ENCODE measurements at places on chromosomes 16 and 17.

DNA sequence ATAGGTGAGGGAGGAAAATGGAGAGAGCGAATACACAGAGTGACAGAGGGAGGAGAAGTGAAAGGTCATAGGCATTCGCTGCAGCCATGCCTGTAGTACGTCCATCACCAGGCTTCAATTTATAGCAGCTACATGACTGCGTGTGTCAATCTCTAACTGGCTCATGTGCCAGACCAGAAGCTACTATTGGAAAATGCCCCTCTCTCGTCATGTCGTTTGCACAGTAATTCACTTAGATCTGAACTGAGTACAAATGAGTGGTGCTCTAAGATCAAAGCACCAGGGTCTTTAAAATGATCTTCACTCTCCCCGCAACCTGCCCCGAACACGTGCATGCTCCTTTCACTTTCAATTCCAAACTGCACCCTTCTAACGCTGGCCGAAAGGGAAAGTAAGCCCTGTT, 51.3 kb downstream of the ADCY9 start:
- no peaks in the 10 kb centered on the region for H3K36me3 ChIP-seq
- H3K4me1 ChIP-seq, result peaks cover 47% of the 10 kb centered on the region
- H3K27me3 ChIP-seq, result no peaks in the 10 kb centered on the region
- H3K4me3 ChIP-seq, result no peak overlapping the region
- no peak for DNase-seq
- no peak overlapping the region for H3K27ac ChIP-seq

DNA sequence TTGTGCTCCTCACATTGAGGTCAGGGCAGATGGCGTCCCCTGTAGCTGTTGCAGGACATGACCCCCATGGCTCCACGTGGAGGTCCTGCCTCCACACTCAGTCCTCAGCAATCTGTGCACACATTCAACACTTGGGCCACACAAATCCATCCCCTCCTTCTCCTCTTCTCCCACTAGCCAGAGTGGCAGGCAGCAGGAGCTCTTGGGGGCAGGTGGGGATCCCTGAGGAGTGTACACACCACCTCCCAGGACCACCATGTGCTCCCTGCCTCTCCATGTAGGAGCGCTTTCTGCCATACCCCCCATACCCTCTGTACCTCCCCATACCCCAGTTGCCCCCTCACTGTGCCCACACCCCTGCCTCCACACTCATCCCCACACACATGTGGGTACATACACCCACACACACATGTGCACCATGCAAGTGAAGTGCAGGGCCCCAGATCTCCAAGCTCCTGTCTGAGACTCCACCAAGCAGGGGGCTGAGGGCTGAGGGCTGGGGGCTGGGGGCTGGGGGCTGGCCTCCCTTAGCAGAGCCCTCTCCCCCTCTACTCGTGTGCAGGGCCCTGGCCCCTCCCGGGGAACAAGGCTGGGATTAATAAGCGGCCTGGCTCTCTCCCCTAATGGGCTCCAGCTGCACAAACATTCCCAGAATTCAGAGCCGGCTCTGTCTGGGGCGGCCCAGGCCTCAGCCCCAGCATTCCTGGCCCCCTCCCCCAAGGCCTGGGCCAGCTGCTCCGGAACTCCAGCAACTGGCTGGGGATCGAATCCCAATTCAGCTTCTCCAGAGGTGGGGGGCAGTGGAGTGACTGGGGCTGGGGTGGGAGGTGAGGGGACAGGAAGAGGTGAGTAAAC, 48.2 kb upstream of the MEIOC start:
- no peak overlapping the region for H3K4me3 ChIP-seq
- no peak overlapping the region for H3K27ac ChIP-seq
- peak; percentile 20 for DNase-seq
- no peaks in the 10 kb centered on the region for H3K36me3 ChIP-seq
- H3K27me3 ChIP-seq, result peaks cover 15% of the 10 kb centered on the region
- peaks cover 29% of the 10 kb centered on the region for H3K4me1 ChIP-seq

- peaks cover 19% of the 10 kb centered on the region for H3K4me1 ChIP-seq
- no peak overlapping the region for H3K27ac ChIP-seq
- peak overlapping the region; percentile 25 for H3K4me3 ChIP-seq
- peak; percentile 77 for DNase-seq
- no peaks in the 10 kb centered on the region for H3K27me3 ChIP-seq
- H3K36me3 ChIP-seq, result no peaks in the 10 kb centered on the region
These were observed 84.6 kb downstream of the NT5M start for GRCh38 chr17:17387498-17388362.

DNA sequence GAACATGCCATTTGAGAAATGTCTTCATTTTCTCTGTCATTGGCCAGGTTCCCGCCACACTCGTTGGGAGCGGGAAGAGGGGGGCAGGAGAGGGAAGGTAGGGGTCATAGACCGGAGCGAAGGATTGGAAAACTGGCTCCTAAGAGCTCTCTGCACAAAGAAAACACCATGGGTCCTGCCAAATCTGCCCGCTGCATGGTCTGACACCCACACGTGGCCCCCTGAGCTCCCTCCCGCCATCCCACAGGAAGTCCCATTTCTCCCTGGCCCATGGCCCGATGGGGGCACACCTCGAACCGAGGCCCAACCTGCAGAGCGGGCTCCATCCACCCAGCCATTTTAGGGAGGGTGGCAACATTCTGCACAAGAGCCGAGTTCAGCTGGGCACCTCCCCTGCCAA, 159.6 kb downstream of the SALL1 start:
- no peaks in the 10 kb centered on the region for H3K27me3 ChIP-seq
- no peak overlapping the region for H3K27ac ChIP-seq
- no peak for DNase-seq
- no peak overlapping the region for H3K4me3 ChIP-seq
- no peaks in the 10 kb centered on the region for H3K36me3 ChIP-seq

DNA sequence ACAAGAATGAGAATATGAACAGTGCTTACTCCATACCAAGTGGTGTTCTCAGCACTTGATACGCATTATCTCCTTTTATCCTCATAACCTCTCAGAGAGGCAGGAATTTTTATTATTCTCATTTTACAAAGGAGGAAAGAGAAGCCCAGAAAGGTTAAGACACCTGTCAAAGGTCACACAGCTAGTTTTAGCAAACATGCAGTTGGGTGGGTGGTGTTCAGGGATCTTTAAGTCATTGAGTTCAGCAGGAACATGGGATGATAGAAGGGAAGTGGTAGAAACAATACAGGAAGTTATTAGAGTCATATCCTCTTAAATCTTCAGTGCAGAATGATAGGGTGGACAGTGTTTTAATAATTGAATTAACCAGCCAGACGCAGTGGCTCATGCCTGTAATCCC, 95.4 kb downstream of the IRX3 start:
- no peak overlapping the region for H3K4me3 ChIP-seq
- DNase-seq, result no peak
- no peak overlapping the region for H3K27ac ChIP-seq
- H3K27me3 ChIP-seq, result no peaks in the 10 kb centered on the region
- H3K4me1 ChIP-seq, result peaks cover 35% of the 10 kb centered on the region
- no peaks in the 10 kb centered on the region for H3K36me3 ChIP-seq

DNA sequence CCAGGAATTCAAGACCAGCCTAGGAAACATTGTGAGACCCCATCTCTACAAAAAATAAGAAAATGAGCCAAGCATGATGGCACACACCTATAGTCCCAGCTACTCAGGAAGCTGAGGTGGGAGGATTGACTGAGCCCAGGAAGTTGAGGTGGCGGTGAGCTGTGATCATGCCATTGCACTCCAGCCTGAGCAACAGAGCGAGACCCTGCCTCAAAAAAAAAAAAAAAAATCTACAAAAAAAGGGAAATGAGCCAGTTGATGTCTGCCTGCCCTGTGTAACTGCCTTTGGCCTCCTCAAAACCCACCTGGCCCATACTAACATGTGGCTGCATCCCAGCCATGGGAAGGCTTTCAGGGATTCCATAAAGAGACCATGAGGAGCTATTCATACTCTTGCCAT, 4.5 kb downstream of the RANBP10 start:
- H3K4me1 ChIP-seq, result peaks cover 34% of the 10 kb centered on the region
- no peaks in the 10 kb centered on the region for H3K27me3 ChIP-seq
- H3K27ac ChIP-seq, result no peak overlapping the region
- H3K36me3 ChIP-seq, result peaks cover 40% of the 10 kb centered on the region
- no peak overlapping the region for H3K4me3 ChIP-seq

- no peak overlapping the region for H3K4me3 ChIP-seq
- no peaks in the 10 kb centered on the region for H3K36me3 ChIP-seq
- H3K27ac ChIP-seq, result no peak overlapping the region
- no peaks in the 10 kb centered on the region for H3K4me1 ChIP-seq
- H3K27me3 ChIP-seq, result no peaks in the 10 kb centered on the region
These were observed 135.1 kb upstream of the ANKFN1 start for GRCh38 chr17:56018211-56018610.

GRCh38 chr16:8397223-8397622, 193.1 kb downstream of the TMEM114 start:
- no peak overlapping the region for H3K27ac ChIP-seq
- no peaks in the 10 kb centered on the region for H3K36me3 ChIP-seq
- peaks cover 7% of the 10 kb centered on the region for H3K27me3 ChIP-seq
- DNase-seq, result no peak

- H3K4me3 ChIP-seq, result no peak overlapping the region
- H3K36me3 ChIP-seq, result no peaks in the 10 kb centered on the region
- no peak overlapping the region for H3K27ac ChIP-seq
- H3K27me3 ChIP-seq, result peaks cover 3% of the 10 kb centered on the region
- H3K4me1 ChIP-seq, result peaks cover 58% of the 10 kb centered on the region
- no peak for DNase-seq
These were observed 7.5 kb downstream of the SLC13A2 start for GRCh38 chr17:28480799-28481571.

- H3K4me3 ChIP-seq, result no peak overlapping the region
- no peaks in the 10 kb centered on the region for H3K4me1 ChIP-seq
- no peak for DNase-seq
- peaks cover 48% of the 10 kb centered on the region for H3K36me3 ChIP-seq
These were observed 75.2 kb downstream of the CCDC182 start for GRCh38 chr17:57669671-57670529.

- no peaks in the 10 kb centered on the region for H3K27me3 ChIP-seq
- DNase-seq, result no peak
- H3K4me1 ChIP-seq, result peaks cover 2% of the 10 kb centered on the region
- H3K27ac ChIP-seq, result no peak overlapping the region
These were observed 43.6 kb downstream of the NLRC5 start for GRCh38 chr16:57032931-57033330.

- no peaks in the 10 kb centered on the region for H3K36me3 ChIP-seq
- no peak overlapping the region for H3K27ac ChIP-seq
These were observed 1.9 kb downstream of the RASL10B start for GRCh38 chr17:35733366-35733765.

GRCh38 chr17:55063885-55064874, 95.6 kb downstream of the STXBP4 start:
- H3K4me3 ChIP-seq, result no peak overlapping the region
- H3K4me1 ChIP-seq, result peaks cover 26% of the 10 kb centered on the region
- DNase-seq, result no peak

DNA sequence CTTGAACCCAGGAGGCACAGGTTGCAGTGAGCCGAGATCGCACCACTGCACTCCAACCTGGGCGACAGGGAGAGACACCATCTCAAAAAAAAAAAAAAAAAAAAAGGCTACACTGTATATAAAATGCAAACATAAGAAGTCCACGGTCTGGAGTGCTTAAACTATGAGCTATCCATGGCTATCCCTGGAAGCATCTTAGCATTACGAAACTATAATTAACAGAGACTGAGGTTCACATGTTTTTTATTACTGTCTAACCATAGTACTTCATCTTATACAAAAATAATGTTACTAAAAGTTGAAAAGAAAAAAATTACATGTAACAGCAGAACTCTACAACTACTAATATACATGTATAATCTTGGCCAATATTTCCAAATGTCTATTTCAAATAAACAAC, 32.8 kb downstream of the HELZ start:
- H3K27me3 ChIP-seq, result no peaks in the 10 kb centered on the region
- H3K4me1 ChIP-seq, result peaks cover 55% of the 10 kb centered on the region
- no peak for DNase-seq
- H3K4me3 ChIP-seq, result no peak overlapping the region
- H3K36me3 ChIP-seq, result peaks cover 26% of the 10 kb centered on the region
